ENCODE measurements at places on chromosomes 5 and 9. TPM values are rescaled to one million over a fixed set of nuclear protein-coding genes. Genes with fewer than 3 reads are reported as not detected.

GKAP1 gene
- 0.66 TPM for total RNA-seq

ADGRD2 gene
- not detected for total RNA-seq

VAV2 gene
- 19.4 TPM for total RNA-seq

RABGAP1 gene
- 43.8 TPM for total RNA-seq

C9orf72 gene
- 7.6 TPM for total RNA-seq

C5orf52 gene
- not detected for total RNA-seq

CDH9 gene
- not detected for total RNA-seq

NR5A1 gene
- total RNA-seq, result not detected

NXNL2 gene
- 2.0 TPM for total RNA-seq
